ENCODE measurements at places on chromosomes 4 and X. TPM values are rescaled to one million over a fixed set of nuclear protein-coding genes. Genes with fewer than 3 reads are reported as not detected.

DNA sequence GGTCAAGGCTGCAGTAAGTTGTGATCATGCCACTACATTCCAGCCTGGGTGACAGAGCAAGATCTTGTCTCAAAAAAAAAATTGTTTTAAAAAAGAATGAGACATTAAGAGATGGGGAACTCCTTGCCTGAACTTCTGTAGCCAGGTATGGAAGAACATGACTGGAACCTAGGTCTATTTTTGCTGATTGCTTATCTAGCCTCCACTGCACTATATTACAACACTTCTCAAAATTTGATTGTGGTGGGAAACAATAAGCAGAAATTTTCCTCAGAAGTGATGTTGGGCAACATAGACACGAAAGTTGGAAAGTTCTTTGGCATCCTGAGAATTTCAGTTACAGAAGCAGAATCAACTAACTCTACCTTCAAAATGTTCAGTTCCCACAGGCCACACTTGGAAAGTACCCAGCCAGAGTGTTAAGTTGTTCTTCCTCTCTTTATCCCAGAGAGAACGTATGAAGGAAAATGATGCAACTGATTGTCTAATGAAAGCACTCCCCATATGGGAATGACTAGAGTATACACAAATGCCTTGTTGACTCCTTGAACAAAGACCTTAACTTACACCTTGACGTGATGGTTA, 50.0 kb downstream of the LUZP4 start:
- DNase-seq, result no peak

DNA sequence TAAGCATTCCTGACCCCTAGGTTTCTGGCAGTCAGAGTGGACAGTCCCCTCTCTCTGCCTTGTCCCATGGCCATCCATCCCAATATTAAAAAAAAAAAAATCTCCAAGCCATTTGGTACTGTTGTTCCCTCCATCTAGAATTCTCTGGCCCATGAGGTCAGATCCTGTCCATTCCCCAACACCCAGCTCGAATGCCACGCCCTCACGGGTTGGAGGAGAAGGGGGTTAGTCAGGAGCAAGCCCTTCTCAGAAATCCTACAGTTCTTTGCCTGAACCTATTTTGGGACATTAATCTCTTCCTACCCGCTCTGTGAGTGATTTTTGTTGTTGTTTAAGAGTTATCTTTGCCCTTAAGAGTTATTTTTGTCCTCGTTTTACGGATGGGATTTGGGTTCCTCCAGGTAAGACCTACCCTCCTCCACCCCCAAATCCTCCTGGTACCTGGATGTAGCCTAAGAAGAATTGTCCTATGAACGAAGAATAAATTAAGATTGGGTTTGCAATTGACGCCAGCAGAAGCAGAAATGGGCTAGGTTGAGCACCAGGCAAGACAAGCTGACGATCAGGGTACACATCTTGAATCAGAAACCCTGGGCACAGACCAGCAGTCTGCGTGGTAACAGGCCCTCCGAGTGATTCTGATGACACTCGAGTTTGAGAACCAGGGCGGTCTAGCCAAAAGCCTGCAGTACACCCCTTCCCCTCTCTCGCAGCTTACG, 977 bp downstream of the RNF175 start:
- no peak for DNase-seq

The TRPC5OS gene
- not detected for total RNA-seq

The ADGRG4 gene
- total RNA-seq, result not detected

- no peak for DNase-seq
Observed at GRCh38 chrX:619812-620531, 10.6 kb upstream of the SHOX start.

DNA sequence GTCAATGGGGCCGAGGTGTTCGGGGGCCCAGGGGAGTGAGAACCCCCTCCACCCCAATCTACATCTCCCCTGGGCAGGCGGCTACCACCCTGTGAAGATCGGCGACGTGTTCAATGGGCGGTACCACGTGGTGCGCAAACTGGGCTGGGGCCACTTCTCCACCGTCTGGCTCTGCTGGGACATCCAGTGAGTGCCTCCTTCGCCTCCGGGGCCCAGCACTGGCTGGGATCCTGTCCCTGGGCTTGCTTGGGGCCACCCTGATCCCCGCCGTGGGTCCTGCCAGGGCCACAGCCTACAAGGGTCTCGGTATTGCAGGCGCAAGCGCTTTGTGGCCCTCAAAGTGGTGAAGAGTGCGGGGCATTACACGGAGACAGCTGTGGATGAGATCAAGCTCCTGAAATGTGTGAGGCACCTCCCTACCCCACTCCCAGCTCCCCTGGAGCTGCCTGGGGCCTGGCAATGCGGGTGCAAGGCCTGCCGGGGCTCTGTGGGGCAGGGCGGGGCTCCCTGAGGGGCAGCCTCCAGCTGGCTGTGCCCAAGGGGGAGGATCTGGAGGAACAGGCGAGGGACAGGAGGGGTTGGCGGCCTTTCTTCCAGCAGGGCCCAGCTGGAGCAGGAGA, 697 bp downstream of the SRPK3 start:
- DNase-seq, result no peak

DNA sequence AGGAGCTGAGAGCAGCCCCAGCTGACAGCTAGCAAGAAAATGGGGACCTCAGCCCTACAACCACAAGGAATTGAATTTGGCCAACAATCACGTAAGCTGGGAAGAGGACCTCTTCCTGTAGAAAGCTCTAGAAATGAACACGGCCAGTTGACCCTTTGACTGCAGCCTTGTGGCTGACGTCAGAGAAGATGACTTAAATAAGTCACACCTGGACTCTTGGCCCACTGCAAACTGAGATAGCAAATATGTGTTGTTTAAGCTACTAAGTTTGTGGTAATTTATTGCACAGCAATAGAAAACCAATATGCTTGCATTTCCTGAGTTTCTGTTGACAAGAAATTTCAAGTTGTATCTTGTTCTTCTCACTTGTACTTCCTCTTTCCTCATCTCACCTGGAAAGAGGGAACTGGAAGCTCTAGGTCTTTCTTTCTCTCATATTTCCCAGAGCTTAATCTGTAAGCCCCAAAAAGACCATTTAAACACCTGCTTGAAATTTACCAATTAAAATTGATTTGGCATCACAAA, 18.8 kb downstream of the PRKG2 start:
- DNase-seq, result no peak

The SLC25A5 gene
- total RNA-seq, result 806 TPM

DNA sequence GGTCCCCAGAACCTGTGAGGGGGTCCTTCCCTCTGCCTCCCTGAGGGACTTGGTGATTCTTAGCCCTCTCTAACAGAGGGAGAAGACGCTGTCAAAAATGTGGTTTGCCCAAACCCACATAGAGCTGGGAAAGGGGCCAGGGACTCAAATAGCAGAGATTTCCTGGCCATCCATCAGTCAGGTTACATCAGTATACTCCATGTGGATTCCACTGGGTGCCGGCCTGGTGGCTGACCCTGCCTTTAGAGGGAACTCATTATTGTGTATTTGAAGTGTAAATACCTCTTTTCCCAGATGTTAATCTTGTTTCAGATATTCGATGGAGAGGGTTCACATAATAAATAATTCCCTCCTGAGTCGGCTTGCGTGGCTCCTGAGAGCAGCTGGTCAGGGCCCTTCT, 130.3 kb downstream of the TBL1X start:
- DNase-seq, result no peak

DNA sequence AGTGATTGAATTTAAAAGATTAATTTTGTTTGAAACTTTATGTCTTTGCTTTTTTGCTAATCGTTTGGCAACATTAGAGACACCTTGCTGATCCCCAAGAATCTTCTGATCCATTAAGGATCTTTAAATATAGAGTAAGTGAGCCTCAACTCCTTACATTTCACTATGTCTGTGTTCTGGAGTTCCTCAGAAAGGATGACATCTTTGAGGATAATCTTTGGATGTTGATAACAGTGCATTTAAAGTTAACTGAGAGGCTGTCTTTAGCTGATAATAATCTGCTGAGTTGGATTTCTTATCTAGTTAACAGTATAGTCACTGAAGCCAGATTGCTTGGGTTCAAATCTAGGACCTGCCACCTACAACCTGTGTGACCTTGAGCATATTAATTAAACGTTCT, 221.6 kb upstream of the EMCN start:
- DNase-seq, result no peak

The MEPE gene
- total RNA-seq, result not detected

GRCh38 chr4:174540175-174540574, 17.9 kb upstream of the HPGD start:
- no peak for DNase-seq

DNA sequence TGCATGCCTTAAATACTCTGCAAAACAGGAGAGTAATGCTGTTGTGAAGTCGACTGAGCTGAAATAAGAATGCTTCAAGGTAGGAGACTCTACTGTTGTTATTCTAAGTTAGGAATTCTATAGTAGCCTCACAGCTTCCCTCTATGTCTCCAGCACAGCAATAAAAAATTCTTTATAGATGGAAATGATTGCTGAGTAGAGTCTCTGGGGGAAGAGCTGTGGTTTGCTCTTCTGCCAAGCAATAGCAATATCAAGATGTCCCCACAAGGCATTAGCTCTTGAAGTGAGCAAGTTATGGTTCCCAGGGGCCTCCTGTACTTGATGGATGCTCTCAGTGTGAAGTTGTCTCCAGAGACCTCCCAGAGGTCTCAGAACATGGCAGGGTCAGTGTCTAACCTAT, 880.6 kb upstream of the FRG1 start:
- DNase-seq, result no peak

The MAGEE2 gene
- total RNA-seq, result not detected

DNA sequence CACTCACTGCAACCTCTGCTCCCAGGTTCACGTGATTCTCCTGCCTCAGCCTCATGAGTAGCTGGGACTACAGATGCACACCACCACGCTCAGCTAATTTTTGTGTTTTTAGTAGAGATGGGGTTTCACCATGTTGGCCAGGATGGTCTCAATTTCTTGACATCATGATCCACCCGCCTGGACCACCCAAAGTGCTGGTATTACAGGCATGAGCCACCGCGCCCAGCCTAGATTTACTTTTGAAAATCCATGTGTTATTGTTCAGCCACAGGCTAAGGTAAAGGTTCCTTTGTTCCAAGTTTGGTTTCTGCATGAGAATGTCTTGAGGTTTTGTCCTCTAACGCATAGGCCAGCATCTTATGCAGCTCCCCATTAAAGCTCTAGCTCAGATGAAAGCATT, 371.6 kb downstream of the DMD start:
- DNase-seq, result no peak

The RS1 gene
- not detected for total RNA-seq

- DNase-seq, result no peak
Observed at GRCh38 chr4:48360285-48361011, 19.1 kb downstream of the SLAIN2 start.
